Right renal pelvis (tissue), 4 donors: ENCODE measurements at places on chromosomes 11 and 22.

- DNase-seq = no peak
These were observed 2.6 kb upstream of the FAM180B start for GRCh38 chr11:47583844-47584243.

DNA sequence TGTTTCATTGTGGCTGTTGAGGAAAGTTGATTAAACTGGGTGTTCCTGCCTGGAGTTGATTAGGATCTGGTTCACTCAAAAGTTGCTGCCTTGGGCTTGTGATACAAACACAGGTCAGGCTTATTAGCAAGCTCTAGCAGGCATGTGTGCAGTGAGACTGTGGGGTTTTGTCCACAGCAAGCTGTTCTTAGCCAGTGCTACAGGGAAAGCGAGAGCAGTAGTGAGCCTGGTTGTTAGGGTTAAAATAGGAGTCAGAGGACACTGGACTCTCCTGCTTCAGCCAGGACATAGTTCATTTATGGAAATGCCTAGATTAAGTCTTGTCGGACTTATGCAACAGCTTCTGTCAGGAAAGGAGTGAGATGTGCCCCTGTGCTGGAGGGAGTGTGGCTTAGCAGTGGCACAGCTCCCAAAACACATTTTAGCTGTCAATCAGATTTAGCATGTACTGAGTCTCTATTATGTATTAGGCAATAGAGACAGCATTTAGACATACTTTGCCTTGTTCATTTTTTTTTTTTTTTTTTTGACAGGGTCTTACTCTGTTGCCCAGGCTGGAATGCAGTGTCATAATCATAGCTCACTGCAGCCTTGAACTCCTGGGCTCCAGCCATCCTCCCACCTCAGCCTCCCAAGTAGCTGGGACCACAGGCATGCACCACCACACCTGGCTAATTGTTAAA is 8.7 kb downstream of the SNRPD3 start:
- no peak for DNase-seq

- no peak for DNase-seq
These were observed 5.2 kb downstream of the RASSF7 start for GRCh38 chr11:565921-566509.

GRCh38 chr11:19920982-19921381 is 208.3 kb downstream of the NAV2 start:
- no peak for DNase-seq

DNA sequence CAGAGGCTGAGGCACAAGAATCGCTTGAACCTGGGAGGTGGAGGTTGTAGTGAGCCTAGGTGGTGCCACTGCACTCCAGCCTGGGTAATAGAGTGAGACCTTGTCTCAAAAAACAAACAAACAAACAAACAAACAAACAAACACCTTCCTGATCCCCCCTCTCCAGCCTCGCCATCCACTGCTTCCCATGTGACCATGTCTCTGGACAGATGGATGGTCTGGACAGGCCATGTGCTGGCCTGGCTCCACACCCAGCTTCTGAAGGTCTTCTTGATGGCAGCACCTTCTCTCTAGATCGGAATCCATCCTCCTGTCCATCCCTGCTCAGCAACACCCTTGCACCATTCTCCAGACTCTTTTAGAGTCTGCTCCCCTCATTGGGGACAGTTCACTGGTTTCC is 10.7 kb upstream of the PEX26 start:
- DNase-seq = no peak

GRCh38 chr22:46289244-46289891 is 7.3 kb upstream of the GTSE1 start:
- no peak for DNase-seq
